ENCODE measurements at places on chromosomes 1 and 21.

DNA sequence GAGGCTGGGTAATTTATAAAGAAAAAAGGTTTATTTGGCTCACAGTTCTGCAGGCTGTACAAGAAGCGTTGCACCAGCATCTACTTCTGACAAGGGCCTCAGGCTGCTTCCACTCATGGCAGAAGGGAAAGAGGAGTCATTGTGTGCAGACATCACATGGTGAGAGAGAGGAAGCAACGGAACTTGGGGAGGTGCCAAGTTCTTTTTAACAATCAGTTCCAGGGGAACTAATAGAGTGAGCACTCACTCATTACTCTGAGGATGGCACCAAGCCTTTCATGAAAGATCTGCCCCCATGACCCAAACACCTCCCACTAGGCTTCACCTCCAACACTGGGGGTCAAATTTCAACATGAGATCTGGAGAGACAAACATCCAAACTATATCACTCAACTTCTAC, 77.2 kb downstream of the DDAH1 start:
- no peak for DNase-seq

DNA sequence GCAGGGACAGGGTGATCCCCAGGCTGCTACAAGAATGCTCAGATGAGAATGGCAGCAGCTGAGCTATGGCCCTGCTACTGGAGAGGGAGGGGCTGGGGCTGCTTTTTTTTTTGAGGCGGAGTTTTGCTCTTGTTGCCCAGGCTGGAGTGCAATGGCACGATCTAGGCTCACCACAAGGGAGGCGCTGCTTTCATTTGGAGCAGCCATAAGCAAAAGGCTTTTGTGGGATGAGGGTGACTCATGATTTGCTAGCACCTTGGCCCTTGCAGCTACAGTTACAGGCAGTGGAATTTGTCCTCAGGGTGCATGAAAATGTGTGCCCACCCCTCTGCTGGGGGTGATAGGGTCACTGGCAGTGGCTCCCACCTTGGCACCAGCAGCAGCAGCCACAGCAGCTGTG, 32.4 kb upstream of the CYP4A22 start:
- peak; percentile 68 for DNase-seq

GRCh38 chr21:41784456-41785102, 17.7 kb upstream of the RIPK4 start:
- no peak for DNase-seq

GRCh38 chr21:15026370-15026769, 38.4 kb downstream of the NRIP1 start:
- no peak for DNase-seq

DNA sequence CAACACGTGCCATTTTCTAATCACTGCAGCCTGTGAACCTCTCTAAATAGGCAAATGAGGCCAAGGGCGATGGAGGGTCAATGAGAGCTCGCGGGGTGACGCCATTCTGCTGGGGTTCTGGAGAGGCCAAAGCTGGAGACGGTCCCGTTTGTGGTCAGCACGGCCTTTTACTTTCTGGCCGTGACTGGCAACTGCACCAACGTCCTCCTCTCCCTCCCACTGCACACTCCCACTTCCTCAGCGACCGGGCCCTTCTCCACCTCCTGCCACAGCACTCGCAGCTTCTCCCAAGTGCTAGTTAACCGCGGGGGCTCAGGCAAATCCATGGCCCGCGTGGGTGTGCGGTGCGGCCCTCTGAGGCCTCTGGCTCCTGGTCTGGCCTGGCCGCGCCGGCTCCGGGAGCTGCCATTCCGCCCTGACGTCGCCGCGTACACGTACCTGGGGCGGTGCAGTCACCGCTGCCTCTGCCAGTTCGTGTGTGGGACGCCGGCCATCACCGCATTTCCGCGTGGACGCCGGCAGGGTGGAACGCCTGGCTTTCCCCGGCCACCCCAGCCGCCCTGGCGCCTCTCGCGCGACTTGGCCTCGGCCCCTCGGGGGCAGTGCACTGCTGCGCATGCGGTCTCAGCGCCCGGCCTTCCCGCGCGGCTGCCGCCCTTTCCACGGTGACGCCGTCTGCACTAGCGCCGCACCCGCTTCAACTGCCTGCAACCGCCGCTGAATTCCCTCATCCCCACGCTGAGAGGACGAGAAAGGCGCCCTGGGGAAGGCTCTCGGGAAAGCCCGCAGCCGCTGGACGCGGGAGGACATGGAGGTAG, 18.2 kb downstream of the OR2C3 start:
- no peak for DNase-seq

- no peak for DNase-seq
Measured at GRCh38 chr1:82634266-82634665, 833.5 kb downstream of the ADGRL2 start.

DNA sequence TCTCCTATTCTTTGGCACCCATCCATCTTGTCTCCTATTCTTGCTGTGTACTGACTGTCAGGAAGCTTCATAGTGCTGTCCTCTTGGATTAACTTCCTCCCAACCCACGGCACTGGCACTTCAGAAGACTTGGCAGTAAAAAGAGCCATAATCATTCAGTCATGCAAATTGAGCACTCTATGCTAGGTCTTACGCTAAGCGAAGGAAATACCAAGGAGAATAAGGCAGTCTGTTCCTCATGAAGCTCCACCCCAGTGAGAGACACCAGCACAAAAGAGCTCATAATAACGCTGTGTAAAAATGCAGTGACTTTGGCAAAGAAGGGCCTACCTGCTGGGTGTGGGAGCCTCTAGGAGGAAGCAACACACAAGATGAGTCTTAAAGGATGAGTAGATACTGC, 67.1 kb downstream of the GFI1 start:
- DNase-seq = no peak

- no peak for DNase-seq
Measured at GRCh38 chr1:161066694-161067093, 3.0 kb downstream of the ARHGAP30 start.

DNA sequence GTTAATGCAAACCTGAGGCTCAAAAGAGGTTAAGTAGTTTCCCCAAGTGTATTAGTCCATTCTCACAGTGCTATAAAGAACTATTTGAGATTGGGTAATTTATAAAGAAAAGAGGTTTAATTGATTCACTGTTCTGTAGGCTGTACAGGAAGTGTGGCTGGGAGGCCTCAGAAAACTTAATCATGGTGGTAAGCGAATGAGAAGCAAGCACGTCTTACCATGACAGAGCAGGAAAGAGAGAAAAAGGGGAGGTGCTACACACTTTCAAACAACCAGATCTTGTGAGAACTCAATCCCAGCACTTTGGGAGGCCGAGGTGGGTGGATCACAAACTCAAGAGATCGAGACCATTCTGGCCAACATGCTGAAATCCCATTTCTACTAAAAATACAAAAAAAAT, 38.5 kb upstream of the RXRG start:
- DNase-seq = no peak

DNA sequence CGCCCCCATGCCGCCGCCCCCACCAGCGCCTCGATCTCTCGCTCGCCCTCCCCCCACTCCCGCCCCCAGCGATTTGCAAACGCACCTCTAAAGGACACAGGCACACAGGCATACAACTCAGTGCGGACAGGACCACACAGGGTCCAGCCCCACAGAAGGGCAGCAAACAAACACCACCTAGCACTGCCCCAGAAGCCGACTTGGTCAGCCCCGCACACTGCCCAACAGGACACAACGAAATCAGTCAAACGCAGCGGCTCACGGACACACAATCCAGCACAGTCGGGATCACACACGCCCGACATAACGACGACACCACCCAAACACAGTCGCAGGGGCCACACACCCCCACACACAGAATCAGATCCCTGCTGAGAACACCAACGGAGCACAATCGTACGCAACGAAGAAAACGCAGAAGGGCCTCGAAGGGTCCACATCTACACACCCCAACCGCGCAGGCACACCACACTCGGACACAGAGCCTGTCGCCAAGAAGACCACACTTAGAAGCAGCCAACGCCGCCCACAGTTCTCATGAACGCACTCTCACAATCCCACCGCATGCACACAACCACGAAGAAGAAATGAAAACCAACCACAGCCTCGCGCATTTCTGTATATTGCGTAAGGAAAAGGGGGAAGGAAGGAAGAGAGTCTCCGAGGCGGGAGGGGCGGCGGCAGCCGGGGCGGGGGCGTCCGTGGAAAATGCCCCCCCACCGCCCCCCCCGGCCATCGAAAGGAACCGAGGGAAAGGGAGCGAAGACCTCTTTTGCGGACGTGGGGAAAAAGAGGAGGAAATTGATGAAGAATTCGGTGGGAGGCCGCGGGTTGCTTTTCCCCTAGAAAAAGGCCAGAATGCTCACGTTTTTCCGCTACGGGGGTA, 481 bp downstream of the TAL1 start:
- peak; percentile 22 for DNase-seq
